ENCODE measurements at places on chromosomes 3 and 15.

DNA sequence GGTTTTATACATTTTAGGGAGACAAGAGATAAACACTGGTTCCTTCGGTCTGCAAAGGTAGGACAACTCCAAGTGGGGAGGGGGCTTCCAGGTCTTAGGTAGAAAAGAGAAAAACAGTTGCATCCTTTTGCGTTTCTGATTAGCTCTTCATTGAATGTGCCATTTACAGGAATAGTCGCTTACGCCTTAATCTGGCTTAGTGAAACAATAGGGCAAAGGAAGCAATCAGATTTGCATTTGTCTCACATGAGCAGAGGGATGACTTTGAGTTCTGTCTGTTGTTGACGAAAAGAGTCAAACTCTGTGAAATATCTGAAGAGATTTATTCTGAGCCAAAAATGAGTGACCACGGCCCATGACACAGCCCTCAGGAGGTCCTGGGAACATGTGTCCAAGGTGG is 166.0 kb upstream of the ATP10A start:
- DNase-seq, result no peak

DNA sequence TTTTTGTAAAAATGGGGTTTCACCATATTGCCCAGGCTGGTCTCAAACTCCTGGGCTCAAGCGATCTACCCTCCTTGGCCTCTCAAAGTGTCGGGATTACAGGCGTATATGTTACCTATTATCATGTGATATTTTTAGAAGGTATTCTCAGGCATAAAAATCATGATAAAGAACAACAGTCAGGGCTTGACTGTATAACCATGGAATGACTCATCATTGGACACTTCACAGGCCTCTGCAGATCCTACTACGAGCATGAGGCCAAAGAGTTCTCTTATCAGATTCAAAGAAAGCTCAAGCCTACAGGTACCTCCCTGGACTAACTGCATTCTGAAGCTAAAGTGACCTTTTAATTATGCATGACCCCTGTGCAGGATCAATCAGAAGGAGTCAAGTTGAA is 91.7 kb upstream of the PRICKLE2 start:
- DNase-seq, result no peak

DNA sequence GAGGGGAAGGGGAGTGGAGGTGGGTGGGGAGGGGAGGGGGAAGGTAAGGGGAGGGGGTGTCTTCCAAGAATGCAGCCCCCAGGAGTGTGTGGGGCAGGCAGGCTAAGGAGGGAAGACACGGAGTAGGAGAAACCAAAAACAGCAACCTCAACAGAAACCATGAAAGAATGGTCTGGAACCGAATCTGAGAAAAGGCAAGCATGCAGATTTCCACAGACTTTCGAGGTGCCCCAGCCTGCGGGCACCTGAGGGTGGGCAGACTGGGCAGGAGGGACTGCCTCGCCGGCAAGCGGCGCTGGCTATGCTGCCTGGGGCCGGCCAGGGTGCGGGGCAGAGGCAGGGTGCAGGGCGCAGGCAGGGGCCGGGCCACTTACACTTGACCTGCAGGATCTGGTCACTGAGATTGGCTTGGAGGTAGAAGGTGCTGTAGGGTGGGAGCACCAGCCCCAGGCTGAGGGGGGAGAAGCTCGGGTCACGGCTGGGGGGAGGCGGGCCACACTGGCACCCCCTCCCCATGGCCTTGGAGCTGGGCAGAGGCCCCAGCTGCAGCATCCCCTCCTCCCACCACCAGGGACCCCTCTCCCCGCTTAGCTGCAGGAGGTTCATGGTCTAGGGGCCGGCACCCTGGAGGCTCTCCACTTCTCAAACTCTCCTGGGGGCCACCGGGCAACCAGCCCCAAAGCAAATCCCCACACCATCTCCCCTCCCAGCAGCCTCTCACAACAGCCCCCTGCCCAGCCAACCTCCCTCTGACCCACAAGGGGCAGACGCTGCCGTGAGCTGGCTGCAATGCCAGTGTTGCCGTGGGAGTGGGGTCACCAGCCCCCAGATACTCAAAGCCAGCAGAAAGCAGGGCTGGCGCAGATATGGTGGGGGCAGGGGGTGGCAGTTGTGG is 15.3 kb upstream of the TMEM115 start:
- no peak for DNase-seq

DNA sequence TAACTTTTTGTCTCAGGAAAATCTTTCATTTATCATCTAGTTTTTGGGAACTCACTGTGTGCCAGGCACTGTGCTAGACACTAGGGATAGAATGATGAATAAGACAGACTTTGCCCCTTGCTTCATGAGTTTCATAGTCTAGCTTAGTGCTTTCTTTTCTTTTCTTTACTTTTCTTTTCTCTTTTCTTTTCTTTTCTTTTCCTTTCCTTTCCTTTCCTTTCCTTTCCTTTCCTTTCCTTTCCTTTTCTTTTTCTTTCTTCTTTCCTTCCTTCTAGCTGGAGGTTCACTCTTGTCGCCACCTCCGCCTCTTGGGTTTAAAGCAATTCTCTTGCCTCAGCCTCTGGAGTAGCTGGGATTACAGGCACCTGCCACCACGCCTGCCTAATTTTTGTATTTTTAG is 172.9 kb downstream of the EDEM1 start:
- DNase-seq, result no peak

GRCh38 chr3:172198428-172198827 is 159.1 kb downstream of the FNDC3B start:
- no peak for DNase-seq

DNA sequence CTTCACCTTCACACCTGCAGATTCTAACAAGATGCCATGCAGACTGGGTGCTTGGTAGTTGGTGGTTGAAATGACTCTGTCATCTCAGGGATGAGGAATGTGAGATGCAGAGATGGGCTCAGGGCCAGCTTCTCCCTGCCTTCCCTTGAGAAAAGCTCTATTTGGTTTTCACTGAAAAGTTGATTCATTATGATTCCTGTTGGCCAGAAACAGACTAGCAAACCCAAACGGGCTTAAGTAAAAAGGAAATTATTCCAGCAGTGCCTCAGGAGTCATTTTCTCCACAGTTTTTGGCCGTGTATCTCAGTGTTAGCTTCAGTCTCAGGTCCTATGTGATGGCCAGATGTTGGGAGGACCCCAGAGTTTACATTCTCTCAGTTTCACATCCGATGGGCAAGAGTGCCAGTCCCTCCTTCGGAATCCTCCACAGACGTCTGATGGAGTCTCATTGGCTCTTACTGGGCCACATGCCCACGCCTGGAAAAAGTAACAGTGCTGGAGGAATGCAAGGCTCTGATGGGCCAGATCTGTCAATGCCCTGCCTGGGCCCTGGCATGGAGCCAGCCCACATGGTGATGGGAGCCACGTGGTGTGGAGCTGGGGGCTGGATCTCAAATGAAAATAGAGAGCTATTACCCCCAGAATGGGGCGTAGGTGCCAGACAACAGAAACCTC is 22.3 kb upstream of the SACM1L start:
- no peak for DNase-seq

DNA sequence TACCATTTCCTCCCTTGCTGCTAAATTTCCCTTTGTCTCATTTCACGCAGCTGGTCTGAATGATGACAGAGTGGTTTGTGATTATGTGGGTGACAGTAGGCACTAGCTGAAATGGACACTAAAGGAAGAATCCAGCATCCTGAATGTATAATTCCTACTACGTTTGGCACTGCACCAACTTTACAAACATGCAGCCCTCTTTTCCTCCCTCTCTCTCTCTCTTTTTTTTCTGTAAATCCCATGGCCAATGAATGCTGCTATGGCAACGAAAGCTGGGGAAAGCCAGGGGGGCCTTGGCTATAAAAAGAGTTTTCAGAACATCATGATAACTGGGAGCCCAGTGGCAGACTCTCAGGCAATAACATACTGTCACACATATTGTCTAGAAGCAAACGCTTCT is 367.2 kb upstream of the AGTR1 start:
- no peak for DNase-seq

- DNase-seq, result no peak
These were observed 404.6 kb downstream of the SI start for GRCh38 chr3:164673738-164674137.

DNA sequence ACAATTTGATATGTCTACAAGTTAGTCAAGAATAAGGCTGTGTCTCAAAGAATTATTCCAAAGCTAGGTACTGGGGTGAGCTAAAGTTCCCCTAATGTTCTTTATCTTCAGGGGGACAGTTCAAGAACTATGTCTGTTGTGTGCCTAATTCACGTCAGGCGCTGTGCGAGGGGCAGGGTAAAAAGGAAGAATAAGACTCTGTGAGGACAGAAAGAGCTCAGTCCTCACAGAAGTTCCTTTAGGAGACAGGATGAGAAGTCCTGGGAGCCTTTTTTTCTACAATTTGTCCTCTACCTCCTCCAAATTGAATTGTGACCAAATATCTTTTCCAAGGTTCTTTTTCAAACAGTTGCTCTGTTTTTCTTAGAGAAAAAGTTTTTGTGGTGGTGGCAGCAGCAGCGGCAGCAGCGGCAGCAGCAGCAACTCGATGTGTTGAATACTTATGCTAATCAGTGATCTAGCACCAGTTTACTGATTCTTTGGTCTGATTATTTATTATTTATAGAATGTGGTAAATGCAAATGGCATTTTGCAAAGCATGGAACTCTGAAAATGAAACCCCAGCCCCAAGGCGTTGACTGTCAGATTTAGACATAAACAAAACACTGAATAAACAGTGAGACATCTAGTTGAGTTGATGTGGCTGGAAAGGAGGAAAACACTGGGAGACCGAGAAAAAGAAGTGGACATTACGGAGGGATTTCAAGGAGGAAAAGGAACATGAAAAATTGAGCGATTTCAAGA is 88.6 kb downstream of the GTPBP8 start:
- no peak for DNase-seq

DNA sequence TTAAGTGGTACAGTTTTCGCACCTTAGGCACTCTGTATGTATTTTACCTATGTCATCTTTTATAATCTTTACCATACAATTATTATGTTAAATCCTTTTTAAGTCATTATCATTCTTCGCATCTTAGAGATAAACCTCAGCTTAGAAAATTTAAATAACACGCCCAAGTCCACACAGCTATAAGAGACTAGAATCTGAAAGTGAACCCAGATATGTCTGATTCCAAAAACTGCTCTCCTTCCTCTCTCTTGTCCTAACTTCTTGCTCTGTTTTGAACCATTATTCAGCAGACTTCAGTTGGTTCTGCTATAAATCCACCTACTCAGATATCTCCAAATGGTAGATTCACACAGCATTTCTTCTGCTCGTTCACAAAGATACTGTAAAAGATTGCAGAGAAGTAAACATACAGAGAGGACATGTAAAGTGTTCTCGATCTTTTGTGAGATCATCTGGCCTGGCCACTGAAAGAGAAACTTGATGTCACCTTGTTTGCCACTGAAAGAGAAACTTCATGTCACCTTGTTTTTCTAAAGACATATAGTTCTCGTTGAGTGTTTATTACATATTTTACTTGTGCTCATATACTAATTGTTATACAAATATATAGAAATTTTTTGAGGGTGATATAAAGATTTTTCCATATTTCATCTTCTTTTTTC is 533.2 kb downstream of the GRM7 start:
- DNase-seq, result no peak

- no peak for DNase-seq
These were observed 234.1 kb downstream of the CBLB start for GRCh38 chr3:105634708-105635107.

DNA sequence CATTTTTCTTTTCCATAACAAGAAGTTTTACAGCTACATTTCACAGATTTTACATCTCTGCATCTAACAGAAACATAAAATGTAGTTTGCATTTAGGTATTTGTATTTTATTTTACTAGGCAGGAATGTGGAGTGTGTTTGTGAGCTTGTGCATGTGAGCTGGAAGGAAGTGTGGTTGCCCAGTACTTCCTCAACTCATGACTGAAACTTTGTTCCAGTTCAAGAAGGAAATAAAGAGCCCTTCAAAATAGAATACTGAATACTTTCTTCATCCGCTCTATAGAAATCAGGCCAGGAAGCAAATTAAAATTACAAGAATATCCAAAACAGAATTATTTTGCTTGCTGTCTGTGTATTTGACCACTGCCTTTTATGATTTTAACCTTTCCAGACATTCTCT is 81.3 kb downstream of the CHL1 start:
- DNase-seq, result no peak

Measured in central memory CD4-positive, alpha-beta T cell (primary cell).